ENCODE measurements at places on chromosomes 7 and 10.

- no peak for DNase-seq
These were observed 13.9 kb downstream of the CROT start for GRCh38 chr7:87359366-87359765.

GRCh38 chr7:64562256-64562625, 630 bp downstream of the ZNF680 start:
- DNase-seq = no peak

DNA sequence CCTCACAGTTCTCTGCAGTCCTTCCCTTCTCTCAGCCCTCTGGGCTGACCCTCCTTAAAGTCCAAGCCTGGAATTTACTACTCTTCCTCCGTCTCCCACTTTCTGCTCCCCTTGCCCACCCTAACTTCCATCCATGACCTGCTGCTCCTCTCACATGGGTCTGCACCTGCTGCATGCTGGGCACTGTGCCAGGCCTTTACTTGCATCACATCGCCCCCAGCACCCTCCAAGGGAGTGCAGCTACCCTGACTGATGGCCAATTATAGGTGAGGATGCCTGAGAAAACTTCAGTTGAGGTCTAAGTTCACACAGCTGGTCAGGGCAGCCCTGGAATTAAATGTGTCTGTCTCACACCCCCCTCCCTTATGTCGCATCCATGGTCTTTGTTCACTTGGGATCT, 53.6 kb upstream of the ZPBP start:
- DNase-seq = no peak

DNA sequence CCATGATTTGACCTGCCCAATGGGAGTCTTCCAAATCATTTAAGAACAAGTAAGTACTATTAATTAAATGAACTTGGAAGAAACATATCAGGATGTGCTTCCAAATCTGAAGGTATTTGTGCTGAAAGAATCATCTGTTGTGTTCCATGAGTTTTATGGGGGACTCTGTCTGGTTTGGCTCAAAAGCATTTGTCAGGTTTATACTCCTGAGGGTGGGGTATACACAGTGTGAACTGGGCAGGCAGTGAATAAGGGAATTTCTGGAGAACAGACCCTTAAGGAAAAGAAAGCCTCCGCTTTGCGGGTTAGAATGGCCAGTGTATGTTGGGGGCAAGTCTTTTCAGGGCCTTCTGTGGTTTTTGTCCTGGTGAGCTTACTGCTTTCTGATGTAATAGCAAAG, 29.9 kb downstream of the TCF7L2 start:
- DNase-seq = no peak

DNA sequence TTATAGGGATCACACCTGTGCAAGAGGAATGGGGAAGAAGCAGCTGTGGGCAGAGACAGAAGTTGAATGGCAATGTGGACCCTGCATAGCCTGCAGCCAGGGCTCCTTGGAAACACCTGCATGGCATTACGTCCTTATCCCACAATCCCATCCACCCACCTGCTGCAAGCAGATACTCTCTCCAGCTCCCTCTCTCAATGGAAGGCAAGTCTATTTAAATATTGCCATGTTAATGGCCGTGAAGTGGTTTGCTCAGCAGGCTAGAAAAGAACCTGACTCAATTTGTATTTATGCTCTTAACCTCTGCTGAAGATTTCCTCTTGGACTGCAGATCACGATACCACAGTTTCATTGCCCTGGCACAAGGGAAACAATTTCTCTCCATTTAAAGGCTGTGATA, 417.0 kb downstream of the TYW1 start:
- DNase-seq = no peak

DNA sequence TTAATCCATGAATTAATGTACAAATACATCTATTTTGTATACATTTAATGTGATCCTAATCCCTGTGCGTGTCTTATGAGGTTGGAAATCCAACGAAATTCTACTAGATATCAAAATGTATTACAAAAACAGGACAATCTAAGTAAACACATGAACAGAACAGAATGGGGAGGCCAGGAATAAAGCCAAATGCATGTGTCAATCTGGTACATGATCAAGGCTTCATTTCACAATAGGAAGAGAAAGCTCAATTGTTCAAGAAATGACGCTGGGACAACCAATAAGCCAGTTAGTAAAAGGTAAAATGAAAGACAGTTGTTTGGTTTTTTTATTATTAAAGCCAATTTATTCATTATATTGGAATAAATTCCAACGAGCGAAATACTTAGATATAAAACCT, 83.0 kb downstream of the COL13A1 start:
- DNase-seq = no peak

DNA sequence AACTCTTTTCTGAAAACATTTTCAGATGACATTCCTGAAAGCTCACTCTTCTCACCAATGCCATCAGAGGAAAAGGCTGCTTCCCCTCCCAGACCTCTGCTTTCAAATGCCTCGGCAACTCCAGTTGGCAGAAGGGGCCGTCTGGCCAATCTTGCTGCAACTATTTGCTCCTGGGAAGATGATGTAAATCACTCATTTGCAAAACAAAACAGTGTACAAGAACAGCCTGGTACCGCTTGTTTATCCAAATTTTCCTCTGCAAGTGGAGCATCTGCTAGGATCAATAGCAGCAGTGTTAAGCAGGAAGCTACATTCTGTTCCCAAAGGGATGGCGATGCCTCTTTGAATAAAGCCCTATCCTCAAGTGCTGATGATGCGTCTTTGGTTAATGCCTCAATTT, 16.5 kb downstream of the ANLN start:
- no peak for DNase-seq

GRCh38 chr7:51280156-51280555, 36.5 kb downstream of the COBL start:
- DNase-seq = no peak

- no peak for DNase-seq
These were observed 149.0 kb upstream of the CDCA7L start for GRCh38 chr7:22094413-22095342.

- DNase-seq = no peak
These were observed 155.8 kb downstream of the MLLT10 start for GRCh38 chr10:21689881-21690280.

DNA sequence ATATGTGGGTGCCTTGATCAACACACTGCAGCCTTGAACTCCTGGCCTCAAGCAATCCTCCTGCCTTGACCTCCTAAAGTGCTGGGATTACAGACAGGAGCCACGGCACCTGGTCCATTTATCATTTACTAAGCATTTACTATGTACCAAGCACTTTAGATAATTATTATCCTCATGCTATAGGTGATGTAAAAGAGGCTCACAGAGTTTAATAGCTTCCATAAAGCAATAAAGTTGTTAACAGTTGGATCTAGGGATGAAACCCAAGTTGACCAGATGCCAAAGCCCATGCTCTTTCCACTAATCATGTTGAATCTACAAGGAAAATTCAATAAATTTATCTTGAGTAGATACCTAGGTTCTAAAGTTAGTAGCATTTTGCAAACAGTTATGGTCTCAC, 5.0 kb downstream of the NAPEPLD start:
- no peak for DNase-seq

GRCh38 chr10:79335470-79336235, 11.6 kb upstream of the PPIF start:
- DNase-seq = no peak

DNA sequence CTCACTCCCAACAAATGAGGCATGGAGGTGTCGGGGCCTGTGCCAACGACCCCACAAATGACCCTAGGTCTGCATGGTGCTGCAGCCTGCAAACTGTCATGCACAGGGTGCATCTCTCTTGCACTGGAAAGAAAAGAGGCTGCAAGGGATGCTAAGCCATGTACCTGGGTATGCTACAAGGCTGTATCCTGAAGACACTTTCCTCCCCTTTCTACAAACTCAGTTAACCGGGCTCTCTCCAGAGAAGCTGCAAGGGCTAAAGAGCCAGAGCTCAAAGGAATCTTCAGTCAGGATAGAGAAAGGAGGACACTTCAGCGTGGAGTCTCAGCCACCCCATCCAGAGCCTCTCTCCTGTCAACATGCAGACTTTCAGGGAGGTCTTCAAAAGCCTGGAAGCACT, 449.0 kb downstream of the GRID1 start:
- DNase-seq = no peak

GRCh38 chr10:72229261-72230251, 13.5 kb upstream of the ASCC1 start:
- no peak for DNase-seq

DNA sequence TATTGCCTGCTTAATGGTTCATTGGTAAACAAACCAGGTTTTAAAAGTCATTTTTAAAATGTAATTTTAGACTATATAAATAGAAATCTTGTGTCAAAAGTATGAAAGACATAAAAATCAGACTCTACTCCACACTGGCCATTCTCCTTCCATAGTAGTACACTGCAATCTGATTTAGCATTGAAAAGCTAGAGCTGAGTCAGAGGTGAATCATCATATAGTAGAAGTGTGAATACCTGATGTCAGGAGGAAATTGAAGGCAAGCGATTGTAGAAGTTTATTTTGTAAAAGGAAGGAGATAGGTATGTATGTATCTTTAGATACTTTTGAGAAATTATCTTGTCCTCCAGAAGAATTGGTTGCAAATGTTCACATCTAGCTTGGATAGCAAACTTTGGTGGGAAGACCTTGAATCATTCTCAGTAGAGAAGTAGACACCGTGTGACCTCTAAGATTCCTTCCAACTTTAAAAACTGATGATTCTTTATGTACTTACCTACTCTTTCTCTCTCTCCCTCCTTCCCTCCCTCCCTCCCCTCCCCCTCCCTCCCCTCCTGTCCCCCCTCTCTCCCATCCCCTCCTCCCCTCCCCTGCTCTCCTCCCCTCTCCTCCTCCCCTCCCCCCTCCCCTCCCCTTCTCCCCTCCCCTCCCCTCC, 88.1 kb downstream of the BTAF1 start:
- no peak for DNase-seq

GRCh38 chr10:105952153-105952552, 1212.4 kb downstream of the SORCS1 start:
- DNase-seq = no peak

- DNase-seq = no peak
These were observed 3.6 kb downstream of the LHPP start for GRCh38 chr10:124465003-124465776.

DNA sequence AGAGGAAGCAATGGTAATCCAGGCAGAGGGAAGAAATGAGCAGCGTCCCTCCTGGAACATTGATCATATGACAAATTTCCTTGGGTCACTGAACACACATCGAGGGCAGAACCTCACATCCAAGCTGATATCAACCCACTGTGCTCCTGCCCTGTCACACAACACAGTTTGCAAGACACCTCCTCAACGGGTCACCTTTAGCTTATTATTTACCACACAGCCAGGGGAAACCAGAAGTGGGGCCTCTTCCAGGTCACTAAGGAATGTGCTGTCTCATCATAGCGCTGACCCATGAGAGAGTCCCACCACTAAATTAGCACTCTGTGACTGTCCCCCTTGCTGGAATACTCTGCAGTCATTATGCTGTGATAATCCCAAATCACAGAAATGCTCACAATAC, 69.7 kb upstream of the PPP1R3C start:
- no peak for DNase-seq

DNA sequence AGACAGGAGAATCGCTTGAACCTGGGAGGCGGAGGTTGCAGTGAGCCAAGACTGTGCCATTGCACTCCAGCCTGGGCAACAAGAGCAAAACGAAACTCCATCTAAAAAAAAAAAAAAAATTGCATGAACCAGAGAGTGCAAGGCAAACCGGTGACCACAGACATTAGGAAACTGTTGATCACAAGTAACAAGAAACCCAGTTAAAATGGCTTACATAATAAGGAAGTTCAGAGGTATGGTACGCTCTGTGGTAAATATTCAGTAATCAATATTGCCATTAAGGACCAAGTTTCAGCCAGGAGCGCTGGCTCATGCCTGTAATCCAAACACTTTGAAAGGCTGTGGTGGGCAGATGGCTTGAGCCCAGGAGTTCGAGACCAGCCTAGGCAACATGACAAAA, 9.2 kb upstream of the NT5C2 start:
- no peak for DNase-seq

- DNase-seq = no peak
These were observed 23.9 kb downstream of the HECTD2 start for GRCh38 chr10:91434041-91434440.

DNA sequence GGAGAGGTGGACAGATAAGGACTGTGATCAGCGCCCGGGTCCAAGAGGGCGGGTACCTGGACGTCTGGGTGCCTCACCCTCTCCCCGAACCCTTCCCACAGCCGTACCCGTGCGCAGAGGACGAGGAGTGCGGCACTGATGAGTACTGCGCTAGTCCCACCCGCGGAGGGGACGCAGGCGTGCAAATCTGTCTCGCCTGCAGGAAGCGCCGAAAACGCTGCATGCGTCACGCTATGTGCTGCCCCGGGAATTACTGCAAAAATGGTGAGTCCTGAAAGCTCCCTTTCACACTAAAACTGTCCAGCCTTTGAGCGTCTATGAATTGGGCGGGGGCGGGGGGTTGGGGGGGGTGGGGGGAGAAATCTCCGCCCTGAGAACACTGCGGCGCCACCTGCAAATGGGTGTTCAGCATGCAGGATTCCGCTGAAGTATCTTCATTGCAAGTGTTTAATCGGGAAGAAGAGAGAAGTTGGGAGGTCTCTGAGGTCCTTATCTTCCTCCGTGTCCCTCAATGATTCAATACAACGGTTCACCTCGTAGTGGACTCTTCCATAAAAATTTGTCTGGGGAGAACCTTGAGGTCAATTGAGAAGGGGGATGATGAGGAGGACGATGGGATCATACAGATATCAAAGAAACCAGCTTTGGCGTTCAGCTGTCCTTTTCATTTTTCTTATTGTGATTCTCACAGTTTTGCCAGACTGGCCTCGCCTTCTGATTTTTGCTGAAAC, 906 bp downstream of the DKK1 start:
- no peak for DNase-seq

- DNase-seq = no peak
These were observed 28.7 kb upstream of the ARHGAP22 start for GRCh38 chr10:48633381-48634197.

GRCh38 chr7:17369691-17370426, 71.4 kb downstream of the AHR start:
- no peak for DNase-seq

DNA sequence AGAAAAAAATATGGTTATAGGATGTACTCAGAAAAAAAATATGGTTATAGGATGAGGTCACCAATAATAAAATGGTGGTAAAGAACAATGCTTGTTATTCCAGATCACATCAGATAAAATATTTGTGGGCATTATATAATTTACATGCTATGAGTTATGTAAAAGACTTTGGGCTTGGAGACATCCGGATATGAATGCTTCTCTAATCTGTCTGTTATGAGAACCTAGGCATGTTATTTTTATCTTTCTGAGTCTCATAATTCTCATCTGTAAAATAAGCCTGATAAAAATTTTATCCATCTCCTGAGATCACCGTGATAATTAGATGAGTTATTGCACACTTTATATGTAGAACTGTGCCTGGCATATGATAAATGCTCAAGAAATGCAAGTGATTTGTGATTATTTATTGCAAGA, 37.8 kb downstream of the DKK1 start:
- no peak for DNase-seq
